NCI-H2171 treated with DMSO at 0.1 percent for 48 hours (cell line): ENCODE measurements at places on chromosomes 2 and 18.

DNA sequence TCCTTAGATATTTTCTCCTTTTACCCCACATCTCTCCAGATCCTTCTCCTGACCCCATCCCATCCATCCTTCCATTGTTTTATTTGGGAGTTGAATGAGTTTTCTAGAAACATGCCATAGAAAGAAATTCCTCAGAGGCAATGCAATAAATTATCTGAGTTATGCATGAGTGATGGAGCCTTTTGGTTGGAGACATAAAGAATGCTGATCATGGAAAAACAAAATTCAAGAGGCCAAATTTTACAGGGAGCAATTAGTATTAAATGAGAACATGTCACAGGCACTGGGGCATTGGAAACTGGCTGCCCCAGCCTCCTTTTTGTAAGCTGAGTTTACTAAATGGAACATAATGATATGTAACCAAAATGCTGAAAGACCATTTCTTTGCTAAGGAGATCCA is 74.2 kb upstream of the LCLAT1 start:
- no peak for DNase-seq

GRCh38 chr18:55234366-55235093 is 275.3 kb upstream of the CCDC68 start:
- peak; percentile 99 for DNase-seq

DNA sequence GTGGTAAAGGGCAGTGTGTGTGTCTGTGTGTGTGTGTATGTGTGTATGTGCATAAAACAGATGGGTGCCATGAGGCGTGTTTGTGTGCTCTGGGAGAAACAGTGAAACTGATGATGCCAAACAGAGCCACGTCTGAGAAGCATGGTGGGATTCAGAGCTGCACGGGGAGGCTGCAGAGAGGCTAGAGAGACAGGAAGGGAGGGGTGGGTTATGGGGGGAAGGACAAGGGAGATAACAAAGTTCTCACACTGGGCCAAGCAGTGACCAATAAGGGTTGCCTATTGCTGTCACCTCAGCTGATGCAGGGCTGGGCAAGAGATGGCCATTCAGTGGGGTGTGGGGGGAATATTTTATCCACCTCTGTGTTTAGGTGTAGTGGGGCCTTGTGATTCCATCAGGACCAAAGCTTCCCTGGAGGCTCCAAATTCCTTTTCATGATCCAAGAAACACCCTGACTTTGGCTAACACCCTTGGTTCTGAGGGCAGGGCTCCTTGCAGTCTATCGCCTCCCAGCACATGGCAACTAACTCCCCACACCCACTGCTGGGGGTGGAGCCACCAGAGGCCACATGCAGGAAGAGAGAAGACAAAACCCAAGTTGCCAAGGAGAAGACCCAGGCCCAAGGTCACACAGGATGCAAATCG is 54.2 kb upstream of the POMC start:
- DNase-seq, result no peak

DNA sequence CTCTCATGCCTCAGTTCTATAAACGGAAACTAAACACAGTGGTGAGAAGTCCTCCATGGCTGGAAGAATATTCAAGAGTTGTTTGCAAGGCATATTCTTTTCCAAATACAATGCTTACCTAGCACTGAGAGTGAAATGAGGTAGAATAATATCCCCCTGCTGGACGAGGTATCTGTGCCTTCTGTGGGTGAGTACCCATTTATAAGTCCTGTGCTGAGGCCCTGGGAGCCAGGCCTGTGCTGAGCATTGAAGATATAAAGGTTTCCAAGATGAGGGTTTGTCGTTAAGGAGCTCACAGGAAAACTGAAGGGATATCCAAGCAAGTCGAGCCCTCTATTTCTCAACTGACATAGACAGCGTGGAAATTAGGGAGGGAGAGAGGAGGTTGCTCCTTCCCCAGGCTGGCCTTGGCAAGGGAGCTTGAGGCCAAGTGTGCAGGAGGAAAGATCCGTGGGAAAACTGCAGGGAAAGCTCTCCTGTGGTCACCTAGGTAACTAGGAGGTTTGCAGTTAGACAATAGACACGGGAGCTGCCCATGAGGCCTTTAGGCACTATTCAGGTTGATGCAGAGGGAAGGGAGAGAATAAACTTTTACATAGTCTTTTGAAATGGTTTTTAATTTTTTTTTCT is 17.6 kb downstream of the PTPRM start:
- no peak for DNase-seq

DNA sequence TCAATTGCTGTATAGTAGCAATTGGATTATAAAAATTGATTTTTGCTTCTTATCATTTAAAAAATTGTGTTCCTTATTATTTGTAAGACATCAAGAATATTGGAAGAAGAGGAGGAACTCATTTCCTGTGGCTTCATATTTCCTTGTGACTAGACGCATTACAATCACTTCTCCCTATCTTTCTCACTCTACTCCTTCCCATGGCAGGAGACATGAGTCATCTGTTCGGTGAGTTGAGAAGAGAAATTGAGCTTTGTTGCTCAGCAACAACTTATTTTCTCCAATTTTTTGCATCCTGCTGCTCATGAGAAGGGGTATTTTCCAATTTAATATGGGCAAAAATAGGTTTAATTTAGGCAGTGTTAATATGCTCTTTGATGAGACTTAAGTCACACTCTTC is 1783.9 kb downstream of the SUCLG1 start:
- DNase-seq, result no peak

DNA sequence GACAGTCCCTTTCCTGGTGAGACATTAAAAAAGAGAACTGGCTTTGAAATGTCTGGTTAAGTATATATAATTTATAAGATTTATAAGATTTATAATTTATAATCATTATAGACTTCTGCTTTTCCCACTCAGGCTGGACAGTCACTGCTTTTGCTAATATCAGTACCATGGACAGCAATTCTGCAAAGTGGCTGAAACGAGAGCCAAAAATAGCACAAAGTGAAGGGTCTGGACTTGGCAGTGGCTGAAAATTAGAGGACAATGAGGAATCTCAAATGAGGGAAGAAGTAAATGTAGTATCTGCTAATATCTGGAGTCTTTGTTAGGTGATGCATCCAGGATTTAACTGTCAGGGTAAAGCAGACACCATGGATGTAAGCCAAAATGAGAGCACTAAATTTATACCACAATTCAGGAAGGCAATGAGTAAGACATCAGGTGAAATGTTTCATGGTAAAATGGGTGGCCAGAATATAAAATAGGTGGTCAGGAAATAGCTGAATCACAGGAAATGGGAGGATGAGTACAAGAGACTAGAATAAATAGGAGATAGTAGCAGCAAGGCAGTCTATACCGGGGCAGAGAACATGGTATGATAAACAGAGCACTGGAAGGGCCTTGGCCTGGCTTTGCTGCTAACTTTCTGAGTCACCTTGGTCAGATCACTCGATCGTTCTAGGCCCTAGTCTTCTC is 39.6 kb upstream of the BOD1L2 start:
- DNase-seq, result no peak

GRCh38 chr18:27213123-27213717 is 28.1 kb upstream of the CHST9 start:
- DNase-seq, result no peak

DNA sequence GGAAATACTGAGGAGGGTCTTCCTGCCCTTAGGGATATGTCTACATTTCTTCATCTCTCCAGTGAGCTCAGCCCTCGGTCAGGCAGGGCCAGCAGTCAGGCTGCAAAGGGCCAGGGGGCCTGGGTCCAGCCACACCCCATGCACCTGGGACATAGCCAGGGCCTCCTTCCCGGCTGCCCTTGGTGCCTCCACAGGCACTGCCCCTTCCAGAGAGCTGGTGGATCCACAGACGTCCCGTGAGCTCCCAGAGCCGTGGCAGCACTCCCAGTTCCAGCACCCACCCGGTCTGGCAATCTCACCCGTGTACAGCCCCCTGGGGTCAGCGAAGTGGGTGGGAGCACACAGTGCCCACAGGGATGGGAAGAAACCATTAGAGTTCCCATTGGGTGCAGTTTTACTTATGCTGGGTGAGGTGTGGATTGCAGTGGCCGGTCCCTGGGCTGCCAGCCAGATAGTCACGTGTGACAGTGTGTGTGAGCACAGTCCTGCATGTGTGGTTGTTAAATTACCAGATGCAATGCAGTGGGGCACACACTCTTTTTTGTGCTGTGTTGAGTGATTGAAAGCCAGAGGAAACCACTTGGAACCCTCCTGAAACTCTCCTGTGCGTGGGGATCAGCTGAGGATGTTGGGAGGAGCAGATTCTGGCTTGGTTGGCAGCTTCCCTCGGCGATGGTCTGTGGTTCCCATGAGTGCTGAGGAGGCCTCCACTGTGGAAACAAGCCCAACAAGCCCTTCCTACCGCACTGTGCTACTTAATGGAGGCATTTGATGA is 131.0 kb downstream of the SNTG2 start:
- no peak for DNase-seq

DNA sequence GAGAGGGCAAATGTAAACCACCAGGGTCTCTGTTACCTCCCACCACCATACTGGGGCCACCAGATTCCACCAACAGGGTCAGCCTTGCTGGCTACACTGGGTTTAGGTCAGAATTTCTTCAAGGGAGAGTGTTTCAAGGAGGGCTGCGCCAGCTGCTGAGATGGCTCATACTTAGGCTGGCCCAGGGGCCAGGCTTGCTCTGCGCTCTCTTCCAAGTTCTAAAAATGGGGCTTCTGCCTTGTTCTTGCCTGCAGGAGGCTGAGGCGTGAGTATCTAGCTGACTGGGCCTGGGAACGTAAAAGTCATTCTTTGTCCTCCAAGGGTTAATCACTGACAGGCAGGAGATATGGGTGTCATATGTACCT is 28.1 kb downstream of the MRPL33 start:
- no peak for DNase-seq

DNA sequence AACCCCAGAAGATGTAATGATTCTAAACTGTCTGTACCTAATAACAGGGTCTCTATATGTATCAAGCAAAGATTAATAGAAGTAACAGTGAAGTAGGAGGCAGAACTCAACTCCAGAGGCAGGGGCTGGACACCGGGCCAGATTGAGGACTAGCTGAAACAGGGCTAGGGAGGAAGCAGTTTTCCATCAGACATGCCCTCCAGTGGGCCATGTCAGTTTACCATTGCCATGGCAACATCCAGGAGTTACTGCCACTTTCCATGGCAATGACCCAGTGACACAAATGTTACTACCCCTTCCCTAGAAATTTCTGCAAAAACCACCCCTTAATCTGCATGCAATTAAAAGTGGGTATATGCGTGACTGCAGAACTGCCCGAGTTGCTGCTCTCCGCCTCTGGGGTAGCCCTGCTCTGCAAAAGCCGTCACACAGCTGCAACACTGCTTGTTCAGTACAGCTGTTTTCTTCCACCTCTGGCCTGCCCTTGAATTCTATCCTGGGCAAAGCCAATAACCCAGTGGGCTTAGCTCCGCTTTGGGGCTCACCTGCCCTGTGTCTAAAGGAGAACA is 58.7 kb downstream of the TMEM18 start:
- DNase-seq, result no peak

DNA sequence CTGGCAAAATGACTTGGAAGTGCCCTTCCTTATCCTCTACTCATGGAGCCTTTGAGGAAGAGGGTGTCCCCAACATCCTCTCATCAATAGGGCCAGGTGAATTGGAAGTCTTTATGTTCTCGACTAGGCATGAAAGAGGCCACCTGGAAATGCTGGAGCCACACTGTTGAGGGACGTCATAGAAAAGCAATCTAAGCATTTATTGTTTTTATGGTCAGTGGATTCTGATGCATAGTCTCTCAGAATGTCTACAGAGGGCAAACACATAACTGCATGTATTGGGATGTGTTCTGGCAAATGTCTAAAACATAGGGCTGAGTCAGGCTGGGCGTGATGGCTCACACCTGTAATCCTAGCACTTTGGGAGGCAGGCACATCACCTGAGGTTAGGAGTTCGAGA is 246.6 kb upstream of the SP5 start:
- DNase-seq, result peak; percentile 57

- DNase-seq, result peak; percentile 51
Observed at GRCh38 chr18:47883771-47884413, 46.6 kb downstream of the SMAD2 start.

GRCh38 chr2:210442457-210442856 is 34.1 kb downstream of the LANCL1 start:
- DNase-seq, result no peak

DNA sequence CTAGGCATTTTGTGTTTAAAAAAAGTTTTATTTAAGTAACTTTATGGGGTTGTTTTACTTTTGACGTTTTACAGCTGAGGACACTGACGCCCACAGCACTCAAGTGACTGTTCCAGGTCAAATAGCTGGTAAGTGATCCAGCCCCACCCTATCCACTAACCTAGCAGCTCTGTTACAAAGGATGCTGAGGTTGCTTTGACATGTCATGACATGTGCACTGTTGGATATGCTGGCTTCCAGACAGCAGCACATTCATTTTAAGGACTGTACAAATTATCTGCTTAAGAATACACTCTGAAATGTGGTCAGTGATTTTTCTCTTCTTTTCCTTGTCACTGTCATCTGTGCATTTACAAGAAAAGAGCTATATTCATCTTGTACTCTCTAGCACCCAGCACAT is 417.5 kb downstream of the ZEB2 start:
- DNase-seq, result peak; percentile 61

DNA sequence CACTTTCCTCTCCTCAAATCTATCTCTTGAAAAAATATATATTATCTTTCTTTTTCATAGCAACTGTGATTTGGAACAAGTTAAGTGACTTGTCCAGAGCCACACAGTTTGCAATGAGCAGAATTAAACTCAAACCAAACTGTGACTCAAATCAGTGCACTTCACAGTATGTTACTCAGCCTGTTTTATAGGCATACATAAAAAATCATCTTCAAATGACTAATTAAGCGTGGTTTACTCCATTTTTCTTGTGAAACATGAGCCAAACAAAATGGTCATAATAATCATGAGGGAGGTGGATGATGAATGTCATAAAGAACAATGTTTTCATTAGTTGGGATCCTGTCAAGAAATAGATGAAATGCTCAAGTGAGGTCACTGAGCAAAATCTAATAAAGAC is 6.1 kb upstream of the CCDC178 start:
- DNase-seq, result no peak

DNA sequence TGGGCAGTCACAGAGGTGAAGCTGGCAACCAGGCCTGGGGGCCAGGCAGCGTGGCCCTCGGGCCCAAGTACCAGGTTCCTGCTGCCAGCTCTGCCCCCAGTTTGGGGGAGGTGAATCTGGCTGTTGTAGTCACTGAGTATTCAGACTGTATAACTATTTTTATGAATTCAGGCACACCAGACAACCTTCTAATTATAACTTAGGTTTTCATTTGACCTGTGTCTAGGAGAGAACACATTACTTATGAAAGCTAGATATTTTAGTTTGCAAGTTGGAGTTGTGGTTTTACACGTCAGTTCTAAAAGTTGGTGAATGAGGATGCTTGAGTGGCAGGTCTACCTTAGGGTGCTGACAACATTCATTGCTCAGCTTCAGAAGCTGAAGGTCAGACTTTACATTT is 71.7 kb downstream of the LIMS1 start:
- no peak for DNase-seq
